Stimulated activated CD8-positive, alpha-beta memory T cell treated with anti-CD3 and anti-CD28 coated beads, Interleukin-7, amount 100 ng/mL, for 24 hours (primary cell): ENCODE measurements at places on chromosomes 6 and 20.

DNA sequence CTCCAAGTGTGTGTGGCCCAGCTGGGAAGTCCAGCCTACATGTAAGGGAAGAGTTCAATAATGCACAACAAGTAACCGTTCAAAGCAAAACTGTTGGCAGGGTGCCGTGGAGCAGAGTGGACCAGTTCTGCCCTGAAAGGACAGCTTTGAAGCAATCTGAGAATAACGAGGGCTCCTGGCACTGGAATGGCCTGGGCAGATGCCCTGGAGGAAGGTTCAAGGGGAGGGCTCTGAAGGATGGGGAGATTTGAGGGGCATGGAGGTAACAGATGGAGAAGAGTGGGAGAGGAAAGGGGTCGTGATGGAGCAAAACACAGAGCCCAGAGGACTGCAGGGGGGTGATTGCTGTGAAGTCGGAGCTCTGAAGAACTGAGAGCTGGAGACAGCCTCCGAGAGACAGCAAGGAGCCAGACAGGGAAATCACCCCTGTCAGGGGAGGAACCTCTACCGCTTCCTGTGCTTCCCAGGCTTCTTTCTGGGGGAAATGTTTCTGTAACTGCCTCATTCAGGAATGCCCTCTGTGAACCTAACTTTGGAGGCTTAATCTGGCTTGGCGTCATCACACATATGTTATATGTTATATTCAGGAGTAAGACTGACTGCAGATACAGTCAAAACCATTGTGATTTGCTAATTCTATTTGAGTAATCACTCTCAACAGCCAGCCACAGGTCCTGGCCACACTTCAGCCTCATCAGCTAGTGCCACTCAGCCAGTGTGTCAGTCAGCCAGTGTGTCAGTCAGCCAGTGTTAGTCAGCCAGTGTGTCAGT, 41.2 kb downstream of the ZC3H12D start:
- DNase-seq, result no peak

DNA sequence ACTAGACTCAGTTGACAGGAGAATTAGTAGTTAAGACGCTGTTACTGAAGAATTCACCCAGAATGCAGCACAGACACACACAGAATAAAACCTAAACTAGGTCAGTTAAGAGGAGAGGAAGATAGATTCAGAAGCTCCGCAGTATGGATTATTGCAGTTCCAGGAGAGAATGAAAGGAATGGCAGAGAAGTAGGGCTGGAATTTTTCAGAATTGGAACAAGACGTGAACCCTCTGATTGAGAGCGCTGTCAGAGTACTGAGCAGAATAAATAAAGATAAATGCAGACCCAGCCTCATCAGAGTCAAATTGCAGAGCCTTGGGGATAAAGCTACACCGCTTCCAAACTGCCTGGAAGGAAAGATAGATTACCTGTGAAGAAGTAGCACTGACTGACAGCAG, 344.6 kb downstream of the FARS2 start:
- DNase-seq, result no peak

DNA sequence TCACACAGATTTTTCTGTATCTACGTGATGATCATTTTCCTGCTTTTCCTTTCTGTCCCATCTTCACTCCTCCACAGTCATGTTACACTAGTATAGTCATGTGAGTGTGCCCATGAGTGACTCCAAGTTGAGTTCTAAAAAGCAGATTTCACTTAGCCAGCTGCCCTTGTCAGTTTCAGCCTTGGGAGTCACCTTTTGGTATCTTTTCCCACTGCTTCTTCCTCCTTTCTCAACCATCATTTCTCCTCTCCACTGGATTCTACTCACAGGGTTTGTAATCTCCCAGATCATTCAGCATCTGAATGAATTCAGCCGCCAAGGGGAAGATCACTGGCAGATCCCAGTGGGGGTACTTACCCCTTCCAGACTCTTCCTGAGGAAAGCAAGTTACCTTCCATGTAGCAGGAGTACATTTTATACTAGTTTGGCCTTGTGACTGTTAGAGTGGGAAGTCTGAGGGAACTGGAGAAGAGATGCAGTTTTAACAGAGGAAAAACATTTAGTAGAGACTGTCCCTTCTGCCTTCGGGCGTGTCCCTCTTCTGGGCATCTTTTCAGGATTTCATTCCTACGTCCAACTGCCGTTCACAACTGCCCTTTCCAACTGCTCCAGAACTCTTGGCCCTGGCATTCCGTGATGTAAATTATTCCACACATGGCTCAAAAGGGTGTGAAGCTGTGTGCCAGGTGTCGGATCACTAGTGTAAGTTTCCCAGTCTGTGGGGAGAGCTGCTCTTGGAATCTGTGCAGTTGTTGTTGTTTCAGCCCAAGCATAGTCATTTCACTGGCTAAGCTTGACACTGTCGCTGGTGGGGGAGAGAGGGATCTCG, 38.9 kb downstream of the BICRAL start:
- no peak for DNase-seq

DNA sequence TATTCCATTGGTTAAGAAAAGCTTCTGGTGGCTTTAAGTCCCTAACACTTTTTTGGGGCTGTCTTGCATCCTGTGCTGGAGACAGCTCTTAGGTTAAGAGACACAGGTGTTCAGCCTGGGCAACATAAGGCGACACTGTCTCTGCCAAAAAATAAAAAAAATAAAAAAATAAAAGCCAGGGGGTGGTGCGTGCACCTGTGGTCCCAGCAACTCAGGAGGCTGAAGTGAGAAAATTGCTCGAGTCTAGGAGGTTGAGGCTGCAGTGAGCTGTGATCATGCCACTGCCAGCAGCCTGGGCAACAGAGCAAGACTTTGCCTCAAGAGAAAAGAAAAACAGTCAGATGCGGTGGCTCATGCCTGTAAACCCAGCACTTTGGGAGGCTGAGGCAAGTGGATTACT, 55.6 kb upstream of the ZMYND8 start:
- DNase-seq, result no peak
